ENCODE measurements at places on chromosomes 1 and 21. TPM values are rescaled to one million over a fixed set of nuclear protein-coding genes. Genes with fewer than 3 reads are reported as not detected.

The S100B gene
- total RNA-seq = 10.4 TPM

The SLAMF9 gene
- total RNA-seq = not detected

The FALEC gene
- not detected for total RNA-seq

The ATP1A4 gene
- total RNA-seq = not detected

The EDARADD gene
- 5.7 TPM for total RNA-seq

The G0S2 gene
- total RNA-seq = 0.59 TPM

The MIA3 gene
- total RNA-seq = 116 TPM

The ERG gene
- 1.5 TPM for total RNA-seq

The IL22RA1 gene
- total RNA-seq = not detected

The LCE1D gene
- total RNA-seq = not detected

The SLC35F3 gene
- total RNA-seq = 0.63 TPM

The PPT1 gene
- 53.1 TPM for total RNA-seq

The GIPC2 gene
- total RNA-seq = 0.09 TPM

The TTF2 gene
- 26.7 TPM for total RNA-seq

The CR1L gene
- total RNA-seq = 0.20 TPM

The ETV3L gene
- not detected for total RNA-seq

The CLDN14 gene
- not detected for total RNA-seq

The TMEM69 gene
- 16.5 TPM for total RNA-seq

The SLC50A1 gene
- 31.0 TPM for total RNA-seq

The KIAA0319L gene
- total RNA-seq = 60.8 TPM

The CALML6 gene
- 0.82 TPM for total RNA-seq

The BMP8A gene
- total RNA-seq = not detected

The HSPA6 gene
- 4.4 TPM for total RNA-seq

The DYNLT4 gene
- total RNA-seq = 3.8 TPM

The BRINP2 gene
- not detected for total RNA-seq
